T-helper 2 cell treated with Interferon-gamma antibody and Interleukin-4, amounts not matched to agents 5 μg/mL and 100 μg/mL, for 36 hours (primary cell): ENCODE measurements at places on chromosomes 5 and 9.

- DNase-seq: no peak
Observed at GRCh38 chr5:125411744-125412560, 665.5 kb upstream of the ZNF608 start.

- no peak for DNase-seq
Observed at GRCh38 chr5:142976861-142977260, 206.7 kb downstream of the ARHGAP26 start.

DNA sequence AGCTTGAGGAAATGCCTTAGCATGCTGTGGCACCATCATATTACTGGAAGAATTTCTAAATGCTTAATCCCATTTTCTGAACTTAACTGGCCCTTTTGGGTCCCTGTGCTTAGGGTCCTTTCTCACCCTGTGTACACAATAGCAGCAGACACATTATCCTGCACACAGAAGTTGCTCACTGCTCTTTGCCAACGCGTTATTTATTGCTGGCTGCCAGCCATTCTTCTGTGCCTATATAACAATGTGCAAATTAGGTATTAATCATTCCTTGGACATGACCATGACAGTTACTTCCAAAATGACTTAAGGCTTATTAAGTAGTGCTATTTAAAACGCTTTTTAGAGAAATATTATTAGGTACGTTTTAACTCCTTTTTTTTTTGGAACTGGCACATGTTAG lies 134.7 kb downstream of the FBN2 start:
- no peak for DNase-seq

- DNase-seq: no peak
Observed at GRCh38 chr5:61322738-61323725, 9.0 kb upstream of the ZSWIM6 start.

- no peak for DNase-seq
Observed at GRCh38 chr5:158832096-158832685, 267.5 kb downstream of the EBF1 start.

GRCh38 chr9:135959814-135960213 lies 1.4 kb downstream of the UBAC1 start:
- DNase-seq: no peak

DNA sequence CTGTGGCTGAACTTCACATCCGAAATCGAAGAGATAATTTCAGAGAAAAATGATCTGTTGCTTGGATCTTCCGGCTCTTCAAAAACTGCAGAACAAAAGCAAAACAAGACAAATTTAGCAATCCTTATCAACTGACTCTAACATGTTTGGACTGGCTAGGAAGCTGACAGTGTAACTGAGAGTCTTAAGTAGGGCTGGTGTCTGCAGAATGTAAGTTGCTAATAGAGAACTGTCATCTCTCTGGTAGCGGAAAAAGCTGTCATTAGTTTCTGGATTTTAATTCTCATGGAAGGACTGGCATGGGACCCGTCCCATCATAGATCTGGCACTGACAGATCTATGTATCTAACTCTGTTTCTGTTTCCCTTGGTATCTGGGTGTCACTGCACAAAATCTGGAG lies 84.4 kb upstream of the GPR151 start:
- DNase-seq: no peak

- no peak for DNase-seq
Observed at GRCh38 chr5:136133922-136134379, 1.3 kb downstream of the SMAD5 start.

DNA sequence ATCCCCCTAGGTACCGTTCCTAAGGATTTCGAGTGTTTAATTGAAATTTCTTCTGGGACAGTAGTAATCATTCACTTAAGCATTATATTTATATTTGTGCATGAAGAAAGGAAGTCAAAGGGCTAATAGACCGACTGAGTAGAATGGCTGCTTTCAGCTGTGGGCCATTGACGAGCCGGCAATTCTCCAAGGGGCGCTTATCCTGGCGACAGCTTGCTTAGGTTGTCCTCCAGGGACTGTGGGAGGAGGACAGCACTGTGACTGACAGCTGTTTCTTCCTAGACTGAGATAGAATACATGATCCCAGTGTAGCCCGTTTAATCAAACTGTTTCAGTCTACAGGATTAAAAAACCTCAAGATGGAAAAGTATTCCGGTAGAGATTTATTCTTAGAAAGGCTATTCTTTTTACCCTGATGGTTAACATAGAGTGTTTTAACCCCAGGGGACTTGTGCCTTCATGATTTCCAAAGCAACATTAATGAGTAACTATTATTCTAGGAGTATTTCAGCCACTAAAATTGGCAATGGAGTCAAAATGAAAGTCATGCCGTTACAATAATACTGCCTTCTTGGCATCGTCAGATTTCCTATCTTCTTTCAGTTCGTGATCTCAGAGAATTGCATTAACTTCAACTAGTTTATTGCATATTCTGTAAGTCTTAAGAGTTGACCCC lies 943.1 kb upstream of the WWC1 start:
- no peak for DNase-seq

GRCh38 chr5:107570805-107571531 lies 99.8 kb downstream of the EFNA5 start:
- DNase-seq: peak; percentile 25

GRCh38 chr5:79512049-79512448 lies 1.9 kb downstream of the HOMER1 start:
- no peak for DNase-seq

DNA sequence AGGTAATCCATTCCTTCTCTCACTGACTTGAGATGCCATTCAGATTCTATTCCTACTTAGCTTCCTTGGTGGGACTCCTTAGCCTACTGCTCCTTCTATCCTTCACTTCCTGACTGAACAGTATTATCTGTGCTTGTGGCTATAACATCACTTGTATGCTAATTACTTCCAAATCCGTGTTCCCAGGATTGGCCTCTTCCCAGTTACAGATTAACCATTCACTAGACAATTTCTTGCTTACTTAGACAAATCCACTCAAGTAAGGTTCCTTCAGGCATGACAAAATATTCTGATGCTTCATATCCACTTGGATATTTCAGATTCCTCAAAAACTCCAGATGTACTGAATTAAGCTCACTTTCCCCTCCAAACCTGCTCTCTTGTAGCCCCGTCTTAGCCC lies 18.3 kb downstream of the LIFR start:
- DNase-seq: no peak

GRCh38 chr9:134811673-134812342 lies 68.8 kb upstream of the FCN2 start:
- DNase-seq: no peak

- no peak for DNase-seq
Observed at GRCh38 chr9:105373723-105374122, 74.1 kb upstream of the FSD1L start.

GRCh38 chr5:30781643-30782042 lies 411.8 kb upstream of the CDH6 start:
- DNase-seq: no peak

GRCh38 chr9:104798209-104798995 lies 34.5 kb downstream of the NIPSNAP3B start:
- DNase-seq: no peak

- no peak for DNase-seq
Observed at GRCh38 chr5:14560091-14560595, 21.4 kb upstream of the OTULINL start.

DNA sequence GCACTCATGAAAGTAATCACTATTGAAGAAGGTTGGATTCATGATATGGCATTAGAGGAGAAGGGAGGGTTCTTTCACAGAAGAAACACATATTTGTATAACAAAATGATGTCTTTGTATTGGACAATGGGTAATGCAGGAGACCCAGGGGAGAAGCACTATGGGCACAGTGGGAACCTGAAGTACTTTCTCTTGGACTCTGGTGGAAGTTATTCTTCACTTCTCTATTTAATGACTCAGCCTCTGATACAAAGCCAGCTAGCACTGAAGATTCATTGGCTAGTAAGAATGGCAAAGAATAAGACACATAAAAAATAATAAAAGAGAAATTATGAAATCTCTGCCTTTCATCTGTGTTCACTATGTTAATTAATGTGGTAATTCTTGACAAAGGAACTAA lies 149.9 kb upstream of the PRR16 start:
- DNase-seq: no peak

- DNase-seq: no peak
Observed at GRCh38 chr9:36896296-36896695, 137.8 kb downstream of the PAX5 start.

- no peak for DNase-seq
Observed at GRCh38 chr5:88666761-88667495, 216.1 kb downstream of the MEF2C start.

GRCh38 chr9:99051851-99052250 lies 53.1 kb upstream of the TGFBR1 start:
- DNase-seq: no peak

GRCh38 chr5:129362456-129362855 lies 97.6 kb upstream of the ADAMTS19 start:
- no peak for DNase-seq

GRCh38 chr5:169886033-169886432 lies 94.3 kb downstream of the INSYN2B start:
- DNase-seq: no peak

- DNase-seq: no peak
Observed at GRCh38 chr5:57825031-57825686, 342.5 kb upstream of the ACTBL2 start.

DNA sequence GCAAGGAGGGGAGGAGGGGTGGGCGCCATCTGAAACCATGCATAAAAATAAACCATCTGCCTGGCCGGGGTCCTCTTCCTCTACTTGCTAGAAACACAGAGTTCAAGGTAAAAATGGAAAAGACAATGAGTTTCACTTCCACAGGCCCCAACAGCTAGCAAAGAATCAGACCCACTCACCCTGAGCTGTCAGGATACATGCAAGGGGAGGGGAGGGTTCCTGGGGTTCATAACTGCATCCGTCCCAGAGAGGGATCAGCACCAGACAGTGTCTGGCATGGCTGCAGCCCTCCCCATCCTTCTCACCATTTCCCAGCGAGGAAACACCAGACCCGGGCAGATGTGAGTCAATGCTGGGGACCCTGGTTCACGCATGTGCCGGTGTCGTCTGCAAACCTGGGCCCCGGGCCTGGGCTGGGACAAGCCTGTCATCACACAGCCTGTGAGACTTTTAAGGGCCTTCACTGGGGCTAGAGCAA lies 55.4 kb downstream of the SEMA4D start:
- no peak for DNase-seq

GRCh38 chr9:93097511-93098201 lies 1.6 kb downstream of the CARD19 start:
- DNase-seq: no peak

DNA sequence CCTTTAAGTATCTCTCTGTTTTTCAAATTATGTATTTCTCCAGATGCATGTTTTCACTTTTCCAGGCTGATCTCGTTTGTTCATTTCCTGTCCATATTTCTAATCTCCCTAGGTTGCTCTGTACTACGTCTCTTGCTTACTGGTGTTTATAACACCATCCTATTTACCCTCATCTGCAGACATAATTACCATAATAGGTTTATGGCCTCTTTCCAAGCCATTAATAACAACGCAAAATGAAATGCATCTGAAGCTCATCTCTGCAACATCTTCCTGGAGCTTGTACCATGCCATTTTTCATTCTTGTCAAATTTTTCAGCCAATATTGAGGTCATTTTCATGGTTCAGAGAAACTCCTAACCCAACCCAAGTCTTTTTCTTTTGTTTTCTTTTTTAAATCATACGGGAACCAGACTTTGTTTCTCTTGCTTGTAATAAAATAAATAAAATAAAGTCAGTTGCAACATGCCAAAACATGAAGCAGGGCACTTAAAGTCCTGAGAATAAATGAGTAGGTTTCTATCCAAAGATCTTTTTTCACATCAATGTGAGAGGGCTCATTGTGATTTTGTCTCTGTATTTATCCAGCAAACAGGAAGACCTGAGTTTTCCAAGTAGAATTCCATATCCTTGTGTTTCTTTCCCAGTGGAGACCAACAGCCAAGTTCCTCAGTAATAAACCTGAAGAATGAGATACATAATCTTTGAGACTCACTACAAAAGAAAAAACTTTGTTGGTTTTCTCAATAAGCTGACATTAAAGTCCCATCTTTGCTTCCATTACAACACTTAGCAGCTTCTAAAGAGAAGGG lies 37.0 kb downstream of the DPYSL3 start:
- DNase-seq: no peak

- no peak for DNase-seq
Observed at GRCh38 chr9:105331160-105331559, 86.7 kb downstream of the SLC44A1 start.

GRCh38 chr5:169020102-169020501 lies 280.8 kb downstream of the SLIT3 start:
- DNase-seq: no peak

- no peak for DNase-seq
Observed at GRCh38 chr9:90460220-90460619, 182.4 kb downstream of the DIRAS2 start.

GRCh38 chr5:73218552-73219171 lies 45.7 kb downstream of the TMEM174 start:
- no peak for DNase-seq

- DNase-seq: peak; percentile 84
Observed at GRCh38 chr9:123338710-123339665, 17.0 kb upstream of the CRB2 start.

GRCh38 chr9:122383992-122384461 lies 13.2 kb downstream of the PTGS1 start:
- no peak for DNase-seq
